ENCODE measurements at places on chromosomes 1 and 21.

DNA sequence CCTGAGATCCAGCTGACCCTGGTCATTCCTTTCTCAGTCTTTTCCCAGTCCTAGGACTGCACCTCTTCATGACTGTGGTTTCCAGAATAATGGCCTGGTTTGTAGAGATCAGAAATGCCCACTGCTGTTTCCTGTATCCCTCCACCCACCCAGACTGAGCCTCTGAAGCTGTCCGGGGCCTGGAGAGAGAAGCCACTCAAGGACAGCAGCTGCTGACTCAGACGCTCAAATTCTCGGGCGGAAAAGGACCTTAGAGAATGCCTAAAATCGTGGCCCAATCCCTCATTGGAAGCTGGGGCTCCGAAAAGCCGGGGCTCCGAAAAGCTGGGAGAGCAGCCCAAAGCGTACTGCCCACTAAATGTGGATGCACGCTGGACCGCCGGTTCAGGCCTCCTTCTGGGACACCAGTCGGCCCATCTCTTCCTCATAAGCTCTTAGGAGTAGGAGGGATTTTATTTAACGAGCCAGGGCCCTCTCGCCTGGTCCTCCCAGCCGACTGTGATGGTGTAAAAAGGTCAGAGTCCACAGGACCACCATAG lies 7.8 kb upstream of the GPR61 start:
- no peak for DNase-seq

DNA sequence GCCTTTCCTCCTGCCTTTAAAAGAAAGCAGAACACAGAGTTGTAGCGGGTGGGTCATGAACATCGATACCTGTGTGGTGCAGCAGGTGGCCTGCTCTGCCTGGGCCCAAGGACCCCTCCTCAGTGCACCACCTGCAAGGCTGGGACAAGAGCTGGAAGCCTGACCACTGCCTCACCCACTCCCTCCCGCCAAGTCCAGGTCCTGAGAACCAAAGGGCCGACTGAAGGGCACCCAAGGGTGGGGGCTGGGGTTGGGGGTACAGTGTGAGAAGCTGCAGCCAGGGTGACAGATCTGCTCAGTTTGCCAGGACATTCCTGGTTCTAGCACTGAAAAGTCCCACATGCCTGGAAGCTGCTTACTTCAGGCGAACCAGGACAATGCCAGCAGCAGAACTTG lies 36.1 kb downstream of the NTPCR start:
- DNase-seq, result no peak

DNA sequence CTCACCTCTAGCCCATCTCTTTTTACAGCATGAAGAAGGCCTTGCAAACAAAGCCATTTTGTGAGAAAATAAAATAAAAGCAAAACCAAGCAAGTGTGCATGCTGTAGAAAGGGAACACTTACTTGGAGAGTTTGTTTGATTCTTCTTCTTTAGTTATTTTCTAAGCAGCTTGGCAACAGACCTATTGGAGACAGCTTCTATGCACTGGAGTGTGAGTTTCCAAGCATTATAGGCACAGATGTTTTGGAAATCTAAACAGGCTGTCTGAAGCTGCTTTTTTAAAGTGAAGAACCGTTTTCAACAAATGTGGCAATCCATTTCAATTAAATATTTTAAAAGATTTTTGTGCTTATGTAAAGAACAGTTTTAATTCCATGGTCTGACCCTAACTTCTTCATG lies 76.6 kb downstream of the NGF start:
- no peak for DNase-seq

GRCh38 chr1:167056529-167057231 lies 33.5 kb downstream of the GPA33 start:
- no peak for DNase-seq

- no peak for DNase-seq
These were observed 8.2 kb upstream of the KCNA3 start for GRCh38 chr1:110682898-110683297.

GRCh38 chr1:115332813-115333608 lies 5.0 kb downstream of the NGF start:
- no peak for DNase-seq

- no peak for DNase-seq
These were observed 3.4 kb downstream of the ZBTB21 start for GRCh38 chr21:42006765-42007164.

GRCh38 chr21:16366207-16366606 lies 636.4 kb downstream of the USP25 start:
- no peak for DNase-seq

GRCh38 chr1:85240174-85240601 lies 19.3 kb downstream of the C1orf52 start:
- DNase-seq, result no peak

- no peak for DNase-seq
These were observed 150.5 kb upstream of the RUNX3 start for GRCh38 chr1:25080294-25081209.

DNA sequence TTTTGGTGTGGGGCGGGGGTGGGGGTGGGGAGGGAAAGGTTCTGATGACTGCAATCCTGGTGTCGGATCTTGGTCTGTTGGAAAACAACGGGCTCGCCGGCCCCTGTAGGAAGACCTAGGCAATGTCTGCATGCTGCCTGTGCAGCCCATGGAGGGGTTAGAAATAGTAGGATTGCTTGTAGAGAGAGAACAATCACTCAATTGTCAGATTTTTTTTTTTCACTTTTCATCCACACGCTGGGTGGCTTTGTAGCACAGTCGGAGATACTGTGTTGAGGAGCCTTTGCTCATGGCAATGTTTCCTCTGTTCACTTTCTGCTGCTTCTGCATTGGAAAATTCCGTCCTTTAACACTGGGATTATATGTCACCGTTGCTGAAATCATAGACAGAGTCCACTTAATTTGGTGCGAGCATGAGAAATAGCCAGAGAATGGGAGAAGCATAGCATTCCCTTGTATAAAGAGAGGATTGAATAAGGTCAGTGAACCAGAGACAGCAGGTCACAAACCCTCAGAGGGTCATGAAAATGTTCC lies 107.5 kb downstream of the MRPS6 start:
- DNase-seq, result no peak

DNA sequence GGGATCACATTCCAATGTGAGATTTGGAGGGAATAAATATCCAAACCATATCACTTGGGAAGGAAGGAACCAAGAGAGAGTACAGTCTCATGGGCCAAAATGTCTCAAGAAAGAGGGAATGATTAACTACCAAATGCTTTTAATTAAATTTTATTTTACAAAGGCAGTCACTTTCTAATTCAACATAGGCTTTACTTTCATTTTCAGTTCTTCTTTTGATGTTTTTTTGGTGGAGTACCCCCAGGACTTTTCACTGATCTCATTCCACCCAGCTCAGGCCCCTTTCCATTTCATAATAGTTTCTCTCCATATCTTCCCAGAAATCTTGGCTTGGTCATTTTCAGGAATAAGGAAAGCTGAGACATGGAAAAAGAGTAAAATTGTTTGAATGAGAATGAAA lies 5.1 kb upstream of the SLAMF7 start:
- no peak for DNase-seq
